Cardiac ventricle fibroblast (primary cell): ENCODE measurements at places on chromosomes 7 and 10. TPM values are rescaled to one million over a fixed set of nuclear protein-coding genes. Genes with fewer than 3 reads are reported as not detected.

CALCR gene
- not detected in 2 replicates for total RNA-seq

C7orf57 gene
- not detected in 2 replicates for total RNA-seq

HTRA1 gene
- total RNA-seq: 789 and 827 TPM in 2 replicates

GSTO1 gene
- 104 and 145 TPM in 2 replicates for total RNA-seq

CALY gene
- total RNA-seq: not detected in 2 replicates

GIMAP2 gene
- 1.9 and 2.9 TPM in 2 replicates for total RNA-seq

SFRP5 gene
- 0.10 and 0.19 TPM in 2 replicates for total RNA-seq

TMEM184A gene
- not detected in 2 replicates for total RNA-seq

IFIT3 gene
- 15.7 and 16.1 TPM in 2 replicates for total RNA-seq

CPEB3 gene
- 0.75 and 1.7 TPM in 2 replicates for total RNA-seq
